CD8-positive, alpha-beta memory T cell (primary cell): ENCODE measurements at places on chromosomes 16 and 17. TPM values are rescaled to one million over a fixed set of nuclear protein-coding genes. Genes with fewer than 3 reads are reported as not detected.

Gene SLC12A3
- not detected for total RNA-seq

Gene IL17C
- total RNA-seq, result not detected

DNA sequence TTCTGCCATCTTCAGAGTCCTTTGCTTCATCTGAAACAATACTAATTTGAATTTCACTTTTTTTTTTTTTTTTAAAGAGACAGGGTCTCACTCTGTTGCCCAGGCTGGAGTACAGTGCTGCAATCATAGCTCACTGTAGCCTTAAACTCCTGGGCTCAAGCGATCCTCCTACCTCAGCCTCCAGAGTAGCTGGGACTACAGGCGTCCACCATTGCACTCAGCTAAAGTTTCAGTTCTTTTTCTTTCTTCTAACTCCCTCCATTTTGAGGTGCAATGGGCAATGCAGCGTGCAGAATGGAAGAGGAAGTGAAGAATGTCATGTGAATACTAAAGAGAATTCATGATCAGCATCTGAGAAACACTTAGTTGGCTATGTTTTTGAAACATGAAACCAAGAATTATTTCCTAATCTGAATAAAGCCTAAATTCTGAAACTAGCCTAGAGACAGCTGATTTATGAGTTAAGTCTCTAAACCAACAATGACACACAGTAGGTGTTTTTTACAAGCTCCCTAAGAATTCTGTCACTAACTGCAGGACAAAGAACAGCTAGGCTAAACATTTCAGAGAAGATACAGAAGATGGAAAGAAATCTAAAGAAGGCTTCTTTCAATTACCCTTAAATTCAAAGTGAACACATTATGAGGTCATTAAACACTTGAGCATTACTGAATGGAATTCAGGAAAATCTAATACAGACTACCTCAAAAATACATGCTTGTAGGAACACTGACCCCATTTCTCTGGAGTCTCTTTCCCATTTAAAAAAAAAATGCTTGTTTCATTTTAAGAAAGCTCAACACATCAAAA is 21.0 kb downstream of the SNN start:
- DNase-seq, result no peak

- DNase-seq, result no peak
Measured at GRCh38 chr16:81357711-81358260, 43.0 kb downstream of the GAN start.
